ENCODE measurements at places on chromosomes 5 and 9.

DNA sequence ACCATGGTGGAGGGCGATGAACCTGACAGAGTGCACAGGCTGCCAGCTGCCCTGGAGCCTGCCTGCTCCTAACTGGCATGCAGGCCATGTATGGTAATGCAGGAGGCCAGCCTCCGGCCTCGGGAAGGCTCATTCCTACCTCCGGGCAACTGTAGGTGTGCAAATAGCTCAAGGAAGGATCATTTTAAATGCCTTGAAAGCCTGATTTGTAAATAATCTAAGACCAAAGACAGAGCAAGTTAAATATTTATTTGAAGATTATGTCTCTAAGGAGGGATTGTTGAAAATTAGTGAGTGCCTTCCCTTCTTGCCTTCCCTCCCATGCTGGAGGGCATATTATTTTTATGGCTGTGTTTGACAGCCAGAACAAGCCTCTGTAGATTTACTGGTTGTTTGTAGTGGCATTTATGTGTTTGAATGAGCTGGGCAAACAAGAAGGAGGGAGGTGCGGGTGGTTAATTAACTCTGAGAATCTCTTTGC, 285.7 kb upstream of the TUT7 start:
- DNase-seq, result peak; percentile 80

GRCh38 chr5:135743181-135743580, 91.3 kb upstream of the SLC25A48 start:
- DNase-seq, result no peak

GRCh38 chr5:141735823-141736222, 53.8 kb upstream of the ARAP3 start:
- no peak for DNase-seq

DNA sequence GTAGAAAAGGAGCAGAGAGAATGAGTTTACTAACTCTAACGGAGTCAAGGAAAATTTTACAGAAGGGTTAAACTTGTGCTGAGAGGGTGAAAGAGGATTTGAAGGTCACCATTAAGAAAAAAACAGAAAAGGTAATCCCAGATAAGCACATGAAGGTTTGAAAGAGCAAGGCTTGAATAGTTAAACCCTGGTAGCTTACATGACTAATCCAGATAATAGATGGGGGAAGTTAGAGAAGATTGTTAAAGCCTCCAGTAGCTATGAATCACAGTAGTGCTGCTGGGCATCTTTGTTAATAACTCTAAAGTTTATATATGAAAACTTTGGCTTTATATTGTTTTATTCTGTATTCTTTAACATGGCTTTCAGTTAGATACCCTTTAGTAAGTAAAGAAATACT, 354.5 kb upstream of the FTMT start:
- no peak for DNase-seq

GRCh38 chr9:88742483-88742882, 207.5 kb downstream of the NXNL2 start:
- no peak for DNase-seq

DNA sequence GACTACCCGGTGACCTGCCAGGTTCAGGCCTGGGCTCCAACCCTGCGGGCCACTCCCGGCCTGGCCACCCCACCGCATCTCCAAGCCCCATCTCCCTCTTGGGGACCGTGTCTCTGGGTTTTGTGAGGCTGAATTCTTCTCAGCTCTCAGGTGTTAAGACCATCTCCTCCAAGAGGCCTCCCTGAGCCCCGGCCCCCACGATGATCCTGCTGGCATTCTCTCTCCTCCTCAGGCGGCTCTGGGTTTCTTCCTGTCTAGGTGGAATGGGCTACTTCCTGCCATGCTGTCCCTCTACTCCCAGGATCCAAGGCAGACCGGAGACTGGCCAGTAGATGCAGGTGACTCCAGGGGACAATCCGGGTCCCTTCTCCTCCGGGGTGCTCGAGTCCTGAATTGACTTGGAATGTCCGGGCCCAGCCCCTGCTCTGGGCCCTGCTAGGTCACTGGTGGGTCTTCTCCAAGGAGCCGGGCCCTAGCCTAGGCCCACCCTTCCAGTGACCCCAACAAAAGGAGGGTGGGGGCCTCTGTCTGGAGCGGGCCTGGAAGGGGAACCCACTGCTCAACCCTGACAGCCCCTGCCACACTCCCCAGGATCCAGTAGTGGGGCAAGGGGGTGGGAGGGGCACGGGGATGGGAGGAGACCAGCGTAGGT, 219.8 kb downstream of the C9orf50 start:
- DNase-seq, result no peak

DNA sequence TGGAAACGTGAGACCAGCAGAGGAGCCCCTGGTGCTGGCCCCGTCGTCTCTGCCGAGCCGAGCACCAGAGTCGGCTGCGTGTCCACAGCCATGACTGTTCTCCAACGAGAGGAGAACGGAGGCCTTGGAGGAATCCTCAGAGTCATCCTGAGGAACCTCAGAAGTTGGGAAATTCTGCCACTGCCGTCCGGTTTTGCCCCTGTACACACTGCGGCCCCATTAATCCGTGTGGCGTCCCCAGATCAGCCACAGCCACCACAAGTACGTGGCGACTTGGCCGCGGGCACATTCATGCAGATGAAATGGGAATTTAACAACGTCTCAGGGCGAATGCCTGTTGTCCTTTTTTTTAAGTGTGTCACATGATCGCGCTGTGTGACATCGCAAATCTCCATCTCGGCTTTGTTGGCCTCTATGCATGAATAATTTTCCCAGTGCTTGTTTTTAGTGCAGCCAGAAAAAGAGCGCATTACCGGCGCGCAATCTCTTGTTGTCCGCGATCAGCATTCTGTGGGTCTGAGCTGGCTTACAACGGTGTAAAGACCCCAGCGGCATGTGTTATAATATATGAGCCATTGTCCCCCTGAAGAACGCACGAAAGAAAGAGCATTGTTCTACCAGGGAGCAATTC, 323.0 kb upstream of the IRX4 start:
- no peak for DNase-seq

- DNase-seq, result no peak
Observed at GRCh38 chr9:35499029-35499700, 9.3 kb downstream of the RUSC2 start.

GRCh38 chr5:123283499-123283898, 139.7 kb downstream of the CEP120 start:
- no peak for DNase-seq

GRCh38 chr5:135263022-135263668, 135.9 kb downstream of the MACROH2A1 start:
- no peak for DNase-seq

Data from T47D (cell line).